Left lung (tissue), 14 donors: ENCODE measurements at places on chromosomes 6 and 20. TPM values are rescaled to one million over a fixed set of nuclear protein-coding genes. Genes with fewer than 3 reads are reported as not detected.
A peak's percentile ranks its signal among the peaks of the same experiment; 100 is the strongest.

DNA sequence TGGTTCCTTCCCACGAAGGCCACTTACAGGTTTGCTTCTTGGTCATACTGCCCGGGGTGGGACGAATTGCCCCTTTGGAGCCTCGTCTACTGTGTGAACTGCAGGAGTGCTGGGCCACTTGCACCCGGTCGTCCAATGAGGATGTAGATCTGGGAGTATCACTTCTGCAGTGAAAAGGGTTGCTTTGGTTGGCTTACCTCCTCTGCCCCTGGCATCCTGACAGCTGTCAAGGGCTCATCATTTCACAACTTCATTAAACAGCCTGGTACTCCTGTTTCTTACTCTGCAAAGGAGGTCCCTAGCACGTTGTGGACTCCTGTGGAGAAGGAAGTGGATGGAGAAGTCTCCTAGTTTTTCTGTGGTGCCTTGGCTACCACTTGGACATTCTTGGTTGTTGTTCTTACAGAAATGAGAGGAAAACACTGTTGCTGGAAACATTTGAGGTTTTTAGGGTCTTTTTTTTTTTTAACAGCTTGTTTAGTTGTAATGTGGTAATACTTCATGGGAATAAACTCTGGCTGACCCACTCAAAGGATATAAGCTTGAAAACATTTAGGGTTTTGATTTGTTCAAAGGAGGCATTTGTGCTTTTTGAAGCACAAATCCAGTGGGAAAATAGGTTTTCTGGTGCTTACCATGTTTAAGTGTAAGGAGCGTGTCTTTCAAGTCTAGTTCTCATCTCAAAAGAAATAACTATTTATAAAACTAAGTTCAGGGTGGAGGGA, 60.7 kb downstream of the AKAP12 start:
- no peak for DNase-seq

GRCh38 chr6:41894366-41895299, 542 bp downstream of the USP49 start:
- DNase-seq = peak; percentile 84

DNA sequence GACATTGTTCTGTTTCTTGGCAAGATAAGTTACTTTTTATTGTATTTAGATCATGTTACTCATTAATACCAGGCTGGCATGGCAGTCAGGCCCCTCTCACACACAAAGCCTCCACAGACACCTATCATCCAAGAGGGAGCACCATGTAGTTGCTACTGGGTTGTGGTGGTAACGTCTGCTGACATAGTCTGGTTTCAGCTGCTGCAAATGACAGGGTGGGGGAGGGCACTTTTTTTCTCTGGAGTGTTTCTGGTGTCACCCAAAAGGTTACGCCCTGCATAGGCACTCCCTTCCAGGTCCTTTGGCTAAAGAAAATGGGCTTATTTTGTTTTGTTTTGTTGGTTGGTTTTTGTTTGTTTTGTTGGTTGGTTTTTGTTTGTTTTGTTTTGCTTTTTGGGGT, 236.4 kb upstream of the RIMS1 start:
- no peak for DNase-seq

TAGAP gene
- 1.6 TPM for polyA plus RNA-seq

GRCh38 chr6:35642471-35643161, 46.1 kb downstream of the FKBP5 start:
- DNase-seq = no peak

GRCh38 chr20:11090751-11091150, 417.0 kb upstream of the JAG1 start:
- no peak for DNase-seq

GRCh38 chr6:25302151-25302550, 23.0 kb downstream of the CARMIL1 start:
- DNase-seq = no peak

GRCh38 chr6:13504611-13505344, 17.4 kb upstream of the GFOD1 start:
- no peak for DNase-seq

NMBR gene
- polyA plus RNA-seq = 0.21 TPM

LIN28B gene
- polyA plus RNA-seq = 0.28 TPM

TRMT6 gene
- polyA plus RNA-seq = 14.5 TPM

GRCh38 chr20:52616629-52617028, 355.5 kb upstream of the TSHZ2 start:
- no peak for DNase-seq

SDCBP2 gene
- polyA plus RNA-seq = 3.3 TPM

DNA sequence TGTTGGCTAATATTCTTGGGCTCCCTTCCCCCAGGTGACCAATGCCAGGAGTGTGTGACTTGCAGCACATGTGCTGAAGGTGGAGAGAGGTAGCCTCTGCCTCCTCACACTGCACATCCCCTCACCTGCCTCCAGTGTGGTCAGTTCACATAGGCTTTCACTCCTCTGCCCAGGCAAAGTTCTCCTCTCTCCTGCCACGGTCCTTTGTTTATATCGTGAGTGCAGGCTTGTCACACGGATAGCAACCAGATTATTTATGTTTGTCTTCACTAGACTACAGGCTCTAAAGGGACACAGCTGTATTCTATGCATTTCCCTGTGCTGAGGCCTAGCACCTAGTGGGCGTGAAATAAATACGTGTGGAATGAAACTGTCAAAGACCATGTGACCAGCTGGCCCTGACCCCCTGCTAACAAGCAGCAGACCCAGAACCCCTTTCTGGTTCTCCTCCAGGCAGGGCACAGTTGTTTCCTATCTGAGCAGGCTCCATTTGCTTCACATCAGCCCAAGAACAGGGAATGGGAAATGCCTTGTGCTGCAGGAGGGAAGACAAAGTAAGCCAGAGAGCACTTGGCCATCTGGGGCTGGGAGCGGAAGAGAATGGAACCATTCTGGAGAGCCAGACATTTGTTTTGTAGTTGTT, 42.3 kb downstream of the UNC5CL start:
- no peak for DNase-seq

DNA sequence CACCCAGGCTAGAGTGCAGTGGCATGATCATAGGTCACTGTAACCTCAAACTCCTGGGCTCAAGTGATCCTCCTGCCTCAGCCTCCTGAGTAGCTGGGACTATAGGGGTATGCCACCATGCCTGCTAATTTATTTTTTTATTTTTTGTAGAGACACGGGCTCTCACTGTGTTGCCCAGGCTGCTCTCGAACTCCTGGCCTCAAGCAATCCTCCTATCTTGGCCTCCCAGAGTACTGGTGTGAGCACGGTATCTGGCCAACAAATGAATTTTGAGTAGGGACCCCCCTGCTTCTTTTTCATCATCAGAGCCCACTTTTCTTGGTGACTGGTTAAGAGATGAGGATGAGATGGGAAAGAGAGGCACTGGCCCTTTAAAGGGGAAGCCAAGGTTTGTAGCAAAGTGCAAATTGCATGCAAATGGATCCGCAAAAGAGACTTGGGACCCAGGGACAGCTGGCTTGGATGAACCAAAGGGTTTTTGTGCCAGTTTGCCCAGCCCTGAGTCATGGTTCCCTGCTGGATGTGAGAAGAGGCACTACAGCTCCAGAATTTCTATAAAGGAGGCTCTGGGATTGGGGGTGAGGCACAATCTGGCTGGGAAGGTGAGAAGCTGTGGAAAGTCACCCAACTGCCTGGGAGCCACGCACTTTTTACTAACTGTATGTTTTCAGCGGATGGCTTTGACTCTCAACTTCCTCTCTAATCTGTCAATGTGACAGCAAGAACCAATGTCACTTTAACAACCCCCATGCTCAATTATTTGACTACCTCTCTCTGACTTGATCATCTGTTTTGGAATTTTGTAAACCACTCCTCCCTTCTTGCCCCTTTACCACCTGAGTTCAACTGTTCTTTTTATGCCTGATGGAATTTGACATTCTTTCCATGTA, 58.7 kb upstream of the RNF24 start:
- no peak for DNase-seq

DNA sequence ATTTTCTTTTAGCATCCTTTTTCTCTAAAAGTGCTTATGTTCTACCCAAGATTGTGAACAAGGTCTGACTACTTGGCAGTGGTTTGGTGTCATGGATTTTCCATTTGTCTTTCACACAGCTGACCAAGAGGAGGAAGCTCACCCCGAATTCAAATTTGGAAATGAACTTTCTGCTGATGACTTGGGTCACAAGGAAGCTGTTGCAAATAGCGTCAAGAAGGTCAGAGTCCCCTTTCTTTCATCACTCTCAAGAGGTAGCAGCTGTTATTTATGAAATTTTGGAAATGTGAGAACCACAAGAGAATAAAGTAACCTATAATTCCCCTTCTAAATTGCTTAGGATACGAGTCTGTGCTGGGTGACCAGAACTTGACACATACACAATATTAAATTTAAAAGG, 113.0 kb upstream of the LAMP5 start:
- DNase-seq = no peak

COL9A1 gene
- 1.0 TPM for polyA plus RNA-seq

GRCh38 chr20:11841972-11842461, 75.7 kb upstream of the BTBD3 start:
- DNase-seq = no peak

- DNase-seq = no peak
Measured at GRCh38 chr20:7673841-7674240, 266.4 kb downstream of the HAO1 start.

DNA sequence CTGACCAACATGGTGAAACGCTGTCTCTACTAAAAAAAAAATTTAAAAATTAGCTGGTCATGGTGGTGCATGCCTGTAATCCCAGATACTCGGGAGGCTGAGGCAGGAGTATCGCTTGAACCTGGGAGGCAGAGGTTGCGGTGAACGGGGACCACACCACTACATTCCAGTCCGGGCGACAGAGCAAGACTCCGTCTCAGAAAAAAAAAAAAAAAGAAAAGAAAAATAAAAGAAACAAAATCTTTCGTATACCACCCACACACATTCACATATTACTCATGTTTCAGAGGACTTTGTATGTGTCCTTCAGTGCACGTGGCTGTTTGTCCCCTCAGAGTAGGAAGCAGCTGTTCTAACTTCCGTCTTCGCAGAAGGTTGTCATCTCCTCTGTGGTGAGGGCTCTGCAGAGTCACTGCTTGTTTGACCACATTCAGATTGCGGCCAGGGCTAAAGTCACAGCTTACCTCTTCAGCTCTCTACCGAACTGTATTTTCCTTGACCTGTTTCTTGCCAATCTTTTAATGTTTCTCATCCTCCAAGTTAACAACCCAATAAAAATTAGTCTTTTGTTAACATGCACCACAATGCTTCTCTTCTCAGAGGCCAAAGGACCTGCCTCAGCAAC, 36.6 kb upstream of the HIVEP1 start:
- no peak for DNase-seq

GRCh38 chr6:37845026-37845911, 25.7 kb downstream of the ZFAND3 start:
- DNase-seq = no peak

CRIP3 gene
- 7.6 TPM for polyA plus RNA-seq

HLA-DRB5 gene
- 2.7 TPM for polyA plus RNA-seq

LAMA5 gene
- 134 TPM for polyA plus RNA-seq

DNA sequence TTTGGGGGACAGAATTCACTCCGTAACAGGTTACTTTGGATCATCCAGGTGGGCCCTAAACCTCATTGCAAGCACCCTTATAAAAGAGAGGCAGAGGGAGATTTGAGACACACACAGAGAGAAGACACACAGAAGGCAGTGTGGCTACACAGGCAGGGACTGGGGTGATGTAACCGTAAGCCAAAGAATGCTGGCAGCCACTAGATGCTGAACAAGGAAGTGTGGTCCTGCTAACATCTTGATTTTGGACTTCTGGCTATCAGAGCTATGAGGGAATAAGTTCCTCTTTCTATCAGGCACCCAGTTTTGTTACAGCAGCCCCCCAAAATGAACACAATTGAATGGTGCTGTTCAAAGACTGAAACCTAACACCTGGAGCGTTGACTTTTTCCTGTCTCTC, 191.3 kb upstream of the MYLIP start:
- DNase-seq = no peak

OR12D3 gene
- polyA plus RNA-seq = not detected

ADAM33 gene
- 7.5 TPM for polyA plus RNA-seq

SOX12 gene
- 34.3 TPM for polyA plus RNA-seq

LIME1 gene
- polyA plus RNA-seq = 10.8 TPM

ORC3 gene
- 40.5 TPM for polyA plus RNA-seq

PCK1 gene
- polyA plus RNA-seq = 0.41 TPM

DNA sequence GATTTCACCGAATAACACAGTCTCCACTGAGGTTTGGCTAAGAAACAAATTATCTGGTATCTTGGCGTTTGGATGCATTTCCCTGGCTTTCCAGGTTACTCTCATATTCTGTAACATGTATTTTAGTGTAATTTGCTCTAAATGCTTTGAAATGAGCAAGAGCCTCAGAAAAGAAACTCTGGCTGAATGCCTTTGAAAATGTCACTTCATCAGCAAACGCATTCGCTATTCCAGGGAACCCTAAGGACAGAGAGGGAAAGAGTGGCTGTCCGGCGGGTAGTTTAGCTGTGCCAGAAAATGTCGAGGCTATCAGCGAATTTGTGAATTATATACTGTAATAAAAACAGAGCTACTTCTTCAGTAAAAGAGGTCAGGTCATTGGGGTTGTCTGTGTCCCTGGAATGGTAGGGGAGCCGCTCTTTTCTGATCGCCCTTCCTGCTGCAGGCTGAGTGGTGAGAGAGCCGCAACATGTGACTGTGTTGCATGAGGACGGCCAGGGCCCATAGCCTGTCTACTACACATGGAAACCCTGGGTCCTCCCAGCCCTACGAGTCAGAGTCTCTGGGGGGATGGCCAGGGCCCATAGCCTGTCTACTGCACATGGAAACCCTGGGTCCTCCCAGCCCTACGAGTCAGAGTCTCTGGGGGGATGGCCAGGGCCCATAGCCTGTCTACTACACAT, 57.3 kb downstream of the SMOC2 start:
- DNase-seq = no peak

- no peak for DNase-seq
Measured at GRCh38 chr6:39432330-39433025, 110.0 kb upstream of the KCNK16 start.

PRND gene
- polyA plus RNA-seq = 18.4 TPM

GRCh38 chr6:12909833-12910232, 193.3 kb downstream of the PHACTR1 start:
- no peak for DNase-seq

EPPIN gene
- polyA plus RNA-seq = 0.15 TPM

DNA sequence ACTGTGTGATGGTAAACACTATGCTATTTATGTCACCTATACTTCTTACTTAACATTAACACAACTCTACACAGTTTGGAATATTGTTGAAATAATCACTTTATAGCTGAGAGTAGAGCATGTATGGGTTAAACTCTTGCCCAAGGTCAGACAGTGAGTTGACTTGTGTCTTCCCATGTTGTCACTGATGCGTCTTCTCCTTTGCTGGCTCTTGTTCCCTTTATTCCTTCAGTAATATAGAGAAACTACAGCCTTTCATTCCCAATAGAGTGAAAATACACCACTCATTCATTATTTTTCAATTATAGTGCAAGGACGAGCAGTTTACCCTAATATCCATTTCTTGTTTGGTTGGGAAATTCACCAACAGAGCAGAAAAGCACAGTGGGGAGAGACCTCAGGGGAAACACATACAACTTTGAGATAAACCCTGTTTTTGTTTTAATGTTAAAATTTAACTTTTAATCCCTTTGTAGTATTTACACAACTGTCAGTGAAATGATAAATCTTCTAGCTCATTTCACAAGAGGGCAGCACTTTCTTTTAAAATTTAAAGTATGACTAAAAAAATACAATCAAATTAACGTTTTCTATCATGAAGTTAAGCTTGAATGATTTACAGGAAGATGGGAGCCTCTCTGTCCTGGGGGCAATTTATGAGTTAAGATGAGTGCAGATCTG, 363.0 kb downstream of the UTRN start:
- no peak for DNase-seq

SLC52A3 gene
- polyA plus RNA-seq = 0.61 TPM

GRCh38 chr6:163387317-163387716, 27.2 kb upstream of the QKI start:
- no peak for DNase-seq

HLA-G gene
- polyA plus RNA-seq = 9.5 TPM

GRCh38 chr20:53298911-53299310, 294.7 kb downstream of the ZNF217 start:
- no peak for DNase-seq

MCHR2 gene
- not detected for polyA plus RNA-seq

CGA gene
- polyA plus RNA-seq = 0.53 TPM

PREP gene
- 36.9 TPM for polyA plus RNA-seq
